ENCODE measurements at places on chromosomes 2 and 18. TPM values are rescaled to one million over a fixed set of nuclear protein-coding genes. Genes with fewer than 3 reads are reported as not detected.

GRCh38 chr18:35041815-35042387 is 688 bp downstream of the MAPRE2 start:
- no peak for DNase-seq

GRCh38 chr2:183292028-183292427 is 167.8 kb downstream of the NUP35 start:
- DNase-seq, result no peak

- no peak for DNase-seq
Measured at GRCh38 chr2:169504651-169505050, 4.9 kb upstream of the KLHL41 start.

DNA sequence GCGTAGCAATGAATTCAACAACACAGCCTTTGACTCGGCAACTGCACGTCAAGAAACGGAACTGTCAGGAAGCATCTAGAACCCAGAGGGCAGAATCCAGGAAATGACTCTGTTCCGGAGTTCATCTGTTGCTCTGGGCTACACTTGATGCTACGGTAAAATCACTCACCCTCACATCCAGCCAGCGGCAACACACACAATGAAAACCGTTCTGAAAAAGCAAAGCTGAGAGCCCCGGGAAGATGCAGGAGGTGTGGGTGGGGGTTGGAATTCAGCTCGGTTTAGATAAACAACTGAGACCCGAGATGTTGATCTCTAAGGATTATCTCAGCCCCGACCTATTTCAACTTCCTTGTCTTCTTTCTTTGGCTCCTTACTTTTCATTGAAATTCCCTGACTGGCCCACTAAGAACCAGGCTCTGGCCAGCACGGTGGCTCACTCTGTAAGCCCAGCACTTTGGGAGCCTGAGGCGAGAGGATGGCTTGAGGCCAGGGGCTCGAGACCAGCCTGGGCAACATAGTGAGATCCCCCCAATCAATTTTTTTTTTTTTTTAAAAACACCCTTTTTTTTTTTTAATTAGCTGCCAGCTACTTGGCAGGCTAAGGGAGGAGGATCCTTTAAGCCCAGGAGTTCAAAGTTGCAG is 13.3 kb upstream of the RAB17 start:
- DNase-seq, result no peak

DNA sequence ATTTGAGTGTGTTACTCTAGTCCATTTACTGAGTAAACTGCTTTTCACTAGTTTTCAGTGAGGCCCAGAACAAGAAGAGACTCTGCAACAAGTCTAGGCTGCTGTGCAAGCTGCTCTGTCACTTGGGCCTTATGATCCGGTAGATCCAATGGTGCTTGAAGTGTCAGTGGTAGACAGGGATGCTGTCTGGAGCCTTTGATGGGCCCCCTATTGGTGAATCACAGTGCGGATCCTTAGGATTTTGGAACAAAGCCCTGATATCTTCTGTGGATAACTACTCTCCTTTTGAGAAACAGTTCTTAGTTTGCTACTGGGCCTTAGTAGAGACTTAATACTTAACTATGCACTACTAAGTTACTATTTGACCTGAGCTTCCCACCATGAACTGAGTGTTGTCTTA is 150.2 kb downstream of the TMEFF2 start:
- no peak for DNase-seq

GRCh38 chr2:201279079-201279478 is 18.7 kb downstream of the CASP8 start:
- no peak for DNase-seq

DNA sequence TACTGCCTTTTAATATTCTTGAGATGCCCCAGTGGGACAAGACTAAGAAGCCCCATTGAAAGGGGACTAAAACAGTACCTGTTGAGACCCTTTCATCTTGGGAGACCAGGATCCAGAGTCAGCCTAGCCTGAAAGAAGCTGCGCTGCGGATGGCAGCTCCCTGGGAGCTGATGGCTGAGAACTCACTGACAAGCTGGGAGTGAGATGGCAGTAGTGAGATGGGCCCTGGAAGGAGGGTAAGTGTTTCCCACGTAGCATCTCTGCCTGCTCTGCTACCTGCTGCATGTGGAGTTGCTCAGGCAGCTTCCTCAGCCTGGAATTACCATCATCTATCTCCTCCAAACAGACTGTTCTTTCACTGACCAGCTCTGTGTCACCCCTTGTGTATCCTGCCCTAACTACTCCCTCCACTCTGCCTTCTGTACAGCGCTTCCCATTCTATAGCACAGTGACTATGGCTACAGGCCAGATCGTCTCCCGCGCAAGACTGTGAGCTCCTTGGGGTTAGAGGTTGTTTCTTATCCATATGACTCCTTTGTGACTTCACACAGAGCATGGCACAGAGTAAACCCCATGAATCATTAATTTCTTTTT is 330.4 kb downstream of the NBAS start:
- DNase-seq, result no peak

DNA sequence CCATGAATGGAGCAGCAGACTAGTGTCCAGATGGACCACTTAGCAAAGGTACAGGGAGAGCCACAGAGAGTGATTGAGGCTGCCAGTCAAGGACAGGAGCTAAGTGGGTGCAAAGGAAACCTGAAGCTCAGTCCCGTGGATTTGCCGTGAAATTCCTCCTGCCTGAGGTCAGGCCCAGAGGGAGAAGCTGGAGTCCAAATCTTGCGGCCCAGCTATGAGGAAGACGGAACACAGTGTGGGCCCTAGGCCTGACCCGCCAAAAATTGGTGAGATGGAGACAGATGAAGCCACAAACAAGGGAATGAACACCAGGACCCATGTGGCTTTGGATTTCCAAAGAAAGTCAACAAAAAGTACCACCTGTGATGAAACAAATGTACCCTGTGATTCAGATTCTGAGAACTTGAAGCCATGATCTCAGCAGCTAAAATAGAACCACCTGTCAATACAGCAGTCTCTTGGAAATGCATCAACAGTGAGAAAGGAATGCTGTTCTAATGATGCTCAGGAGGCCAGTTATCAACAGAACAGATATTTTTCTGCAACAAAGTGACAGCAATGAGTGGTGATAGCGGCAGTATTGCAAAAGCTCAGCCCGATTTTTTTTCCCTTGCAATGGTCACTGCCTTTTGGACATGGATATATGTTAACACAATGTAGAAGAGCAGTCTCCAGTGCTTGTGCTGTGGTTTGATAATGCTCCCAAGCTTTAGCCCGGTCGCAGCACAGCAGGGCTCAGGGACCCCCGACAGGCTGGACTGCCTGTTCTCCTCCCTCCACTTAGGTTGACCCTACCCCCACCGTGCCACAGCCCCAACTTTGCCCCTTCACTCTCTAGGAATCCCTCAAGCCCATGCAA is 10.7 kb downstream of the COL6A3 start:
- no peak for DNase-seq

DNA sequence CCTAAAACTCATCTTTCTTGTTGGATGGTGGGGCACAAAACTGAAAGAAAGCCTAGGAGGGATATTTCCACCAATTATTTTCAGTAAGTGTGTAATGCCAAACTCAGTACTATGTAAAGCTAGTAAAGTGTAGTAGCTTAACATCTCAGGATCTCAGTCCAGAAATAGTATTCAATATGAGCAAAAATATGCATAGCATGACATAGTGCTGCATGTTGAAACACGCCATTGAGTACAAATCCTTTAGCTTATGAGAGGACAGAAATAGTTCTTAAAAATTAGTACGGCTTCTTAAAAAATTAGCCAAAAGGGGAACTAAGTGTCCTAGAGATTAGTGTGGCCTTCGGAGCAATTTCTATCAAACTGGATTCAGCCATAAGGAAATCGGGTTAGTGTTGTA is 21.7 kb upstream of the ATL2 start:
- no peak for DNase-seq

GRCh38 chr2:2837746-2838547 is 506.9 kb upstream of the MYT1L start:
- DNase-seq, result no peak

GRCh38 chr2:26735097-26735496 is 29.0 kb upstream of the SLC35F6 start:
- DNase-seq, result no peak

DNA sequence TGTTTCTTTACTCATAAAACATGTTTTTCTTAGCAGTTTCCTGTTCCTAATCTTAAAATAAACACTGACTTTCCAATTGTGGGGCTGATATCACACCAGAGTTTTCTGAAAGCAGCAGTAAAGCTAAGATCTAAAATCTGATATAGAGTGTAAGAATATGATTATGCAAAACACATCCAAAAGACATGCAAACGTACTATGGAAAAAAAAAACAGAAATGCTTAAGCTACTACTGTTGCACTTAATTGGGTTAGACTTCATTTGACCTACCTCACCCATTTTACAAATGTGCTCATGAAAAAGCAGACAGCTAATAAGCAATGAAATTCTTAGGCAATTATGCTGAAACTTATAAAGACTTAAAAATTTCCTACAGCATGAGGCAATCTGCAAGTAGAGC is 10.5 kb downstream of the CYTIP start:
- DNase-seq, result no peak

- DNase-seq, result no peak
Measured at GRCh38 chr2:11809586-11810236, 63.3 kb downstream of the LPIN1 start.

- DNase-seq, result no peak
Measured at GRCh38 chr2:131045286-131046027, 47.8 kb downstream of the FAM168B start.

GRCh38 chr2:164512871-164513270 is 108.4 kb downstream of the GRB14 start:
- DNase-seq, result no peak

VWC2L gene
- not detected for total RNA-seq

DSC1 gene
- not detected for total RNA-seq

RSAD2 gene
- total RNA-seq, result under 0.01 TPM

SIX3 gene
- total RNA-seq, result not detected

POTEC gene
- total RNA-seq, result not detected

FAM228A gene
- total RNA-seq, result not detected

C1QL2 gene
- total RNA-seq, result not detected

COL3A1 gene
- 12.5 TPM for total RNA-seq

ADAM17 gene
- 28.1 TPM for total RNA-seq

Measured in epithelial cell of proximal tubule (primary cell).